ENCODE measurements at places on chromosomes 1 and 21.

DNA sequence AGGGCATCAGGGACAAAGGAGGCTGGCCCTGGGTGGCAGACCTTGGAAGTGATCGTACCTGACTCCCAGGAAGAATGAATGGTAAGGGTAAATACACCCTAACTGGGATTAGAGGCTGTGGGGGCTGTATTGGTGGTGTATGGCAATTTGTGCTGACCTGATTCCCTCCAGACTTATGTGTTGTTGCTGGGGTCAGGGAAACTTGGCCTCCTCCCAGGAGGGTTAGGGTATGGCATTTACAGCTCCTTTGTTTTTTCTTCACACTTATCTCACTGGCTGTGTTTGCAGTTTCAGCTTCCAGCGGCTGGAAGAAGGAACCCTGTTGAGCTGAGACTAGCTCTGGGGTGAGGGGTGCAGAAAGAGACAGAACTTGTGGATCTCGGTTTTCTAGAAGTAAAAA is 8.2 kb downstream of the VANGL1 start:
- no peak for DNase-seq

GRCh38 chr21:46050668-46051378 is 47.1 kb upstream of the COL6A2 start:
- no peak for DNase-seq

- no peak for DNase-seq
Measured at GRCh38 chr1:19708567-19709110, 44.0 kb downstream of the HTR6 start.

DNA sequence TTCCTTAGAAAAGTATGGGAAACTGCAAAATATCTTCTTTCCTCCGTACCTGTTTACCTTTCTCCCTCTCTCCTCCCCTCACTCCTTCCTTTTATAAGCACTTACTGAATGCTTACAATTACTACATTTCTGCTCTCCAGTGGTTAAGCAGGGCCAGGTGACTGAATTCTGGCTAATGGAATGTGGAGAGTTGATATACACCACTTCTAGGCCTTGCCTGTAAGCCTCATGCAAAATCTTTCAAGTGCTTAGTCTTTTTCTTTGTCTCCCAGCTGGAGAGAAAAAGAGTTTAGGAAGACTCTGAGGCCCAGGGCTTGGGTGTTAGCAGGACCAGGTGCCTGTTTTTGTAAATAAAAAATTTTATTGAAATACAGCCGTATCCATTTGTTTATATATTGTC is 77.7 kb upstream of the CACNA1E start:
- no peak for DNase-seq

GRCh38 chr1:70915258-70916033 is 132.2 kb downstream of the PTGER3 start:
- DNase-seq = no peak

GRCh38 chr21:42523211-42523610 is 9.6 kb downstream of the SLC37A1 start:
- DNase-seq = no peak

DNA sequence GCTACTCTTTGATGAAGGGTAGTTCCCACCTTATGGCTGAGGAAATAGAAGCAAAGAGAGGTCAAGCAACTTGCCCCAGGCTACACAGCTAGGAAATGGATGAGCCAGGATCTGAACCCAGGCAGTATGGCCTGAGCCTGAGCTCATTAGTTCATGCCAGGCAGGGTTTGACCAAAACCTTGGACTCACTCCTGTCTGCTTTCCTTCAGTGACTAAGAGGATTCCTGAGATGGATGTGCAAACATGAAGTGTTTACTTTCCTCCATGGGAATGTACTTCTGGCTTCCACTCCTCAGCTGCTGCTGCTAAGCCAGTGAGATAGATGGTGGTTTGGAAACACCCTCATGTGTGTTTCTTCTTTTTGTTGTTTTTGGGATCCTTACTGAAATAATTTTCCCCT is 35.1 kb upstream of the ERRFI1 start:
- DNase-seq = no peak

- DNase-seq = no peak
Measured at GRCh38 chr1:206900149-206900548, 2.9 kb downstream of the IL24 start.

DNA sequence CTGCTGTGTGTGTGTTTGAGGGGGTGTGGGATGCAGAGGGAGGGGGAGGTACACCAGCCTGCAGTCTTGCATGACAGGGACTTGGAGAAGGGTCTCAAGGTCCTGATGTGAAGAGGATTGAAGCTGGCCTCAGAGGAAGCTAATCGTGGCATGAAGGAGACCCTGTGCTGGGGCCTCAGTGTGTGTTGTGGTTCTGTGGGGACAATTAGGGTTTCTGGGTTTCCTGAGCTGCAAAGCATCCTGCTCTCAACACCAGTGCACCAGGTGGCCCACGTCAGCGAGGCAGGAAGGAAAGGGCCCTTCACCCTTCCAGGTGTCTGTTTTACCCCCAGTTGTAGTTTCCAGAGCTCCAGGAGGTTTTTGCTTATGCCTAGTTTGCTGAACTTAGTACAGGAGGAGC is 52.8 kb downstream of the TENT5C start:
- no peak for DNase-seq

- no peak for DNase-seq
Measured at GRCh38 chr1:85555867-85556573, 24.5 kb upstream of the CCN1 start.

GRCh38 chr1:62022382-62022983 is 172.2 kb upstream of the L1TD1 start:
- no peak for DNase-seq

- DNase-seq = no peak
Measured at GRCh38 chr1:201773764-201774163, 55.2 kb upstream of the IPO9 start.

GRCh38 chr1:92362970-92363369 is 64.1 kb downstream of the RPAP2 start:
- DNase-seq = no peak

GRCh38 chr1:216518844-216519627 is 95.8 kb upstream of the USH2A start:
- DNase-seq = no peak

- no peak for DNase-seq
Measured at GRCh38 chr1:106268070-106268469, 788.4 kb upstream of the PRMT6 start.

DNA sequence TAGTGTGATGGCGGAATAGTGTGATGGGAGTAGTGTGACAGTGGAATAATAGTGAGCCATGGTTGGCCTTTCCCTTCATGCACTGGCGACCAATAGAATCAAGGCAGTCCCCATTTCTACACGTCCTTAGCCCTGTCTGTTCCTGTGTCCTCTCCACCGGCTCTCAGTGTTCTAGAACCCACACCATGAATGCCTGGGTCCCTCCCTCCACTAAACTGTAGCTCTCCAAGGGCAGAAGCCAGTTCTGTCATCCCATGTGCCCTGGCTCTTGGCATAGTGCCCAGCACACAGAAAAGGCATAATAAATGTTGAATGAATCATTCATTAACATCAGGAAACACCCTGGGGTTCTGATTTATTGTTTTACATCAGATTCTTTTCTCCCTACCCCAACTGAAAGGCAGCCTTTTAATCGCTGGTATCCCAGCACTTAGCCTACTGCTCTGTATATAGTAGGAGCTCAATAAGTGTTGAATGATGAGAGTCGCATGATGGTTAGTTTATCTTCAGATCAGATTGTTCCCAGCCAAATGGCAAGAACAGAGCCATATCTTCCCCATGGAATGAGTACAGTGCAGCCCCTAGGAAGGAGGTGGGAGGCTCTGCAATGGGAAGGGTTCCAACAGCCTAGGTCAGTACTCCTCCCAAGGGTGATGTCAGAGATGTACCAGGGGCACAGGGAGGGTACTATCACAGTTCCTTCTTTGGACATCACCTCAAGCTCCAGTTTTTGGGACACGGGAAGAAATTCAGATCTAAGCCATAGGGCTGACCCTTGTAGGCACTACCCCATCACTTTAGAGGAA is 325.7 kb downstream of the HHAT start:
- no peak for DNase-seq

DNA sequence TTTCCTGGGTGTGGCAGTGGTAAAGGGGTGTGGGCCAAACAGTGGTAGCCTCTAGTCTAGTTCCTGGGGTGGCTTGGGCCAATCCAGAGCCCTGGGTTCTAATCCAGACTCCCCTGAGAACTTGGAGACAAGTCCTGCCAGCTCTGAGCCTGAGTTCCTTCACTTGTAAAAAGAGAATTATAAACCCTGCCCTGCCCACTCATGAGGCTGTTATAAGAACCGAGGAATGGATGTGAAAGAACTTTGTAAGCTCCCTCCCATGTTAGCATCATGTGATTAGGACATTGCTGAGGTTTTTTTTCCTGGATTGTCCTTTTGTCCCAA is 131.0 kb downstream of the RRAGC start:
- DNase-seq = no peak

GRCh38 chr1:5379176-5379759 is 613.0 kb downstream of the NPHP4 start:
- DNase-seq = no peak

DNA sequence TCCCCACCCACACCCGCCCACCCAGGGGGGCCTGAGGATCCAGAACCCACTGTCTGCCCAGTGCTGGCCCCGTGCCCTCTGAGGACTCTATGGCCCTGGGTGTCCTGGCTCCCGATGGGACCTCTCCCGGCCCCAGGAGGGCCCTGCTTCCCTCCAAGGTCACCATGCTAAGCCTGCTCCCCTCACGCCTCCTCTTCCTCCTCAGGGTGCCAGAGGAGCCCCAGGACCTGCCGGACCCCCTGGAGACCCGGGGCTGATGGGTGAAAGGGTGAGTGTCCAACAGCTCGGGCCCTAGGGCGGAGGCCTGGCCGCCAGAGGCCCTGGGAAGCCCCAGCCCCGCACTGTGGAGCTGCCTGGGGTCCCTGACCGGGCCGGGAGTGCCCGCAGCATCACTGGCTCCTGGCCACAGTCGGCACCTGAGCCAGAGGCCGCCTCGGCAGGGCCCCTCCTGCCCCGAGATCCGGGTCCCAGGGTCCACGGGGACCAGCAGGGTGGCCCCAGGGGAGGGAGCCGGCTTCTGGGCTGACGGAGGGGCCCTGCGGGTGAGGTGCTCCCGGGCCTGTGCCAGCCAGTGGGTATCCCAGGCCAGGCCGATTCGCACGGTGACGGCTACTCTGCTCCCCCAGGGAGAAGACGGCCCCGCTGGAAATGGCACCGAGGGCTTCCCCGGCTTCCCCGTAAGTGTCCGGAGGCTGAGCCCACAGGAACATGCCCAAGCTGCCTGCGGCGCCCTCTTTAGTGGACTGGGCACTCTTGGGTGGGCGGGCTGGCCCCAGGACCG is 16.1 kb downstream of the COL6A1 start:
- DNase-seq = no peak

DNA sequence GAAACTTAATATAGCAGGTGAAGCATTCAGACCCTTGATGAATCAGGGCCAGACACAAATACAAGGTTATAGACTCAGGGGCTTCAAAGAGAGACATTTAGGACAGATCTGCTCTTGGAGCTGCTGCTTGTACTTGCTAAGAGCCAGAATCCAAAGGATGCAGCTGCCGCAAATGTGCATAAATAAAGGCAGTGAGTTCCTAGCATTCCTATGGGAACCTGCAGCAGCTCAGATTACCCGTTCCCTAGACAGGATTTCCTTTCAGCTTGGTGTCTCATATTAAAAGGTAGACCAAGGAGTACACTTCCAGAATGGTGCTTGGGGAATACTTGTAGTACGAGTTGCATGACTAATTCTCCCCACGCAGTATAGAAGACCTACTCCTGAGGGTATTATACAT is 9.7 kb upstream of the LRRC53 start:
- no peak for DNase-seq

DNA sequence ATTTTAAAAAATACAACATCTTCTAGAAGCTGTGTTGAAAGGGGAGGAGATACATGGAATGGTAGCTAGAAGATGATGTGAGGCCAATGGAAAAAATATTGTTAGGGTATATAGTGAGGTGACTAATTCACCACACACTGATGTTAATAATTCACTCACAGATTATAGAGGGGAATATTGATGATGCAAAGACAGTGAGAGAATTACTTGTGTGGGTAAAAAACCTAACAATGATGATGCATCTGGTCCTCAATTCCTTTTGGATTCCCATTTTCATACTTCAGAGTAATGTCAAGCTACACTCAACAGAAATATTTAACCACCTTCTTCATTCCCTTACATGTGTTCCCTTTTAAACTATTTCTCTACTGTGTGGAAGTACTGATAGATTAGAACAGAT is 169.5 kb upstream of the DPYD start:
- DNase-seq = no peak

DNA sequence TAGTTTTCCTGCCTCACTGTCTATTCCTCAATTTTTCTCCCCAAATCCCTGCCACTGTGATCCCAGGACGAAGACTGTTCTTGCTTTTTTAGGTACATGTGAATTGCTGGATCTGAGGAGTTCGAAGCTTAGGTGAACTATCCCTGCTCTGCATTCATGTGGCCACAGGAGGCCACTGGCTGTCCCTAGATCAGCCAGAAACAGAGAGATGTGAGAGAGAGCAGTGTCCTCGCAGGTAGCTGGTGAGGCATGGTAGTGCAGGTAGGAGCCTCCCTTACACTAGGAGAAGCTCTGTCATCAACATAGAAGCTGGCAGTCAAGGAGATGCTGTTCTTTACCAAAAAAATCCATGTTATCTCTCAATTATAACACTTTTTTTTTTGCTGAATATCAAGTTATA is 71.5 kb downstream of the USP24 start:
- no peak for DNase-seq

DNA sequence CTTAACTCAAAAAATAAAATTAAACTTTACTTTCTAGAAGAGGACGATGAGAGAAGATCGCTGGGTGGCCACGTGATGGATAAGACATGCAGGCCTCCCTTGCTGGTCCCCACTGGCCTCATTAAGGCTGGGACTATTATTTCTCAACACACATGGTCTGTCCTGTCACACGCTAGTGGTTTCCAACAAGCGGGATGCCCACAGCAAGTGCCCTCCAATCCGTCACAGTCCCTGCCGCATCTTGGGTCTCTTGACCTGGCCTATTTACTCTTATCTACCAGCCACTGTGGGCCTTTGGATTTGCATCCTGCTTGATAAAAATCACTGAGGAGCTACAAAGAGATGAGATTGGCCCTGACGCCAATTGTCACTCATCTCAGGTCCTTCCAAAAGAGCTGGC is 30.0 kb downstream of the CAPZB start:
- DNase-seq = no peak

GRCh38 chr1:42272920-42273319 is 62.1 kb downstream of the FOXJ3 start:
- DNase-seq = no peak

DNA sequence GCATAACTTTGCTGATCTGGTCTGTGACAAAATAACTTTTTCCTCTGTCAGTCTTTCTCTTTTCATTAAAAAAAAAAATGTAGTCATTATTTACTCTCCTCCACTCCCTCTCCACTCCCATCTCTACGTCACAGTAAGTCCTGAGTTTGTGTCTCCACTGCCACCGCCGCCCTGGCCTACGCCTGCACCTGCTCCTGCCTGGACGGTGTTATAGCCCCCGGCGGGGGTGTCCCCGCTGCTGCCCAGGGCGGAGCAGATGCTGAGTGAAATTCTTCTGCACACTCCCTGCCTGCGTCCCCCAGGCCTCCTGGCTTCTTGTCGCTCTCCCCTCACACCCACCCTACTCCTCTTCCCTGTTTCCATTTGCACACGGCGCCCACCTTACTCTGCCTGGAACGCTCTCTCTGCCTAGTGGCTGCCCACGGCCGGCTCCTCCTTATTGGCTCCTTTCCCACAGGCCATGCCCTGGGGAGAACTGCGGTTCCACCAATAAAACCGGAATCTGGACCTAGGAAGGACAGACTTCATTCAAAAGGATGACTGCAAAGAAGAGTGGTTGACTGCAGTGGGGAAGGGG is 55.2 kb upstream of the C1orf174 start:
- no peak for DNase-seq

Data from activated CD4-positive, CD25-positive, alpha-beta regulatory T cell (primary cell).